ENCODE measurements at places on chromosomes 2 and 18.

DNA sequence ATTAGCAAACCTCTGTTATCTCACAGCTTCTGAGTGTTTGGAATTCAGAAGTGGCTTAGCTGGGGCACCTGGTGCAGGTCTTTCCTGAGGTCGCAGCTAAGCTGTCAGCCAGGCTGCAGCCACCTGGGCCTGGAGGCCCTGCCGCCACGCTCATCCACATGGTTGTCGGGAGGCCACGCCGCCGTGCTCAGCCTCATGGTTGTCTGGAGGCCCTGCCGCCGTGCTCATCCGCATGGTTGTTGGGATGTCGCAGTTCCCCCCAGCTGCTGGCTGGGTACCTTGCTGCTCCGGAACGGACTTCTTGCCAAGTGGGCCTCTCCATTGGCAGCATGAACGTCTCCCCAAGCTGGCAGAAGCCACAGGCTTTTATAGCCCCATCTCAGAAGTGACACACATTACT is 24.3 kb upstream of the MPPE1 start:
- no peak for DNase-seq

DNA sequence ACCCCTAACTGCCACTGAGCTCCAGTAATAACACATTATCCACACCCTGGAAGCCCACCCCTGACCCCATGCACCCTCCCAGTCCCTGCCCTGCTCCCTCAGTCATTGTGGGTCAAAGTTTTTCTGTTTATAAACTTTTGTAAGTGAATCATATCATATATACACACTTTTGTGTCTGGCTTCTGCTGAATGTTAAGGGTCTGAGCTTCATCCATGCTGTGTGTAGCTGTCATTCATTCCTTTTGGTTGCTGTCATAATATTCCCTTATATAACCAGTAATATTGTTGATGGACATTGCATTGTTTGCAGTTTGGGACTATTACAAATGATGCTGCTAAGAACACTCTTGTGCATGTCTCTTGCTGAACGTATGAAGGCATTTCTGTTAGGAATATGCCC is 14.5 kb downstream of the CNNM4 start:
- no peak for DNase-seq

DNA sequence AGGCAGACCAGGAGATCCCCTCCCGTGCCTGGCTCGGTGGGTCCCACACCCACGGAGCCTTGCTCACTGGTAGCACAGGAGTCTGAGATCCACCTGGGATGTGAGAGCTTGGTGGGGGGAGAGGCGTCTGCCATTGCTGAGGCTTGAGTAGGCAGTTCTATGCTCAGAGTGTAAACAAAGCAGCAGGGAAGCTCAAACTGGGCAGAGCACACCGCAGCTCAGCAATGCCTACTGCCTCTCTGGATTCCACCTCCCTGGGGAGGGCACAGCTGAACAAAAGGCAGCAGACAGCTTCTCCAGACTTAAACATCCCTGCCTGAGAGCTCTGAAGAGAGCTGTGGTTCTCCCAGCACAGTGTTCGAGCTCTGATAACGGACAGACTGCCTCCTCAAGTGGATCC is 85.1 kb downstream of the UGP2 start:
- DNase-seq, result no peak

- DNase-seq, result no peak
Measured at GRCh38 chr2:242035858-242036652, 166.5 kb downstream of the RTP5 start.

DNA sequence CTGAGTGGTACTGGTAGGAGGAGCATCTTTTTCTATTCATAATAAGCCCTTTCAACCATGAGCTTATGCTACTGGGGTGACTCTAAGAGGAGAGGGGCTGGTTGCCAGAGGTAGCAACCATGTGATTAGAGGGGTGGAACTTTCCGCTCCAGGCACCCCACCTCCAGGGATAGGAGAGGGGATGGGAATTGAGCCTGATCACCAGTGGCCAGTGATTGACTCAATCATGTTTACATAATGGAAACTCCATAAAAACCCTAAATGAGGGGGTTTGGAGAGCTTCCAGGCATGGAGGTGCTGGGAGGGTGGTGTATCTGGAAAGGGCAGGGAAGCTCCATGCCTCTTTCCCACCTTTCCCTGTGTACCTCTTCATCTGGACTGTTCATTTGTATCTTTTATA is 46.6 kb upstream of the RHOB start:
- no peak for DNase-seq

DNA sequence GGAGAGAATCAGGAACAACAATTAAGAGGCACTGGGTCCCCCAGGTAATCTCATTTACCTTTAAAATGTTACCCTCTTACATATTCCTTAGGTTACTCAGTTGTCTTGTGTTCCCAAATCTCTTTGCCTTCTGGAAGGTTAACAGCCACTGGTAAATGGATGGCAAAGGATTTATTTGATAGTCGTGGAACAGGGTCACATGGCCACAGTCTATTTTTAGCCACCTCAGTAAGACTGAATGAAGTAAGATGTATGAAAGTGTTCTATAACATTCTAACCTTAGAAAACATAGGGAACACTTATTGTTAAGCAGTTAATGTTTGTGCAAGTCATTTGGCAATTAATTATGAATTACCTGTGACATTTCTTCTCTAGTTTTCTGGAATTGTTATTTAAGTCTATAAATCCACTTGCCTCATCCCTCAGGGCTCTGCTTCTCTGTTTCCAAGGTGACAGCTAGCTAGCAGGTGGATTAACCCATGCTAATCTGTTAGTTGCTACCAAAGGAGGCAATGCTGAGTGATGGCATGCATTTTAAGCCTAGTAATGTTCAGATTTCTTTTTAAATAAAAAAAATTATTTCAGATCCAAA is 211.0 kb downstream of the PIK3C3 start:
- DNase-seq, result no peak

- no peak for DNase-seq
Measured at GRCh38 chr18:57943723-57944122, 100.3 kb upstream of the NEDD4L start.

GRCh38 chr2:196278491-196278911 is 107.1 kb upstream of the STK17B start:
- no peak for DNase-seq

DNA sequence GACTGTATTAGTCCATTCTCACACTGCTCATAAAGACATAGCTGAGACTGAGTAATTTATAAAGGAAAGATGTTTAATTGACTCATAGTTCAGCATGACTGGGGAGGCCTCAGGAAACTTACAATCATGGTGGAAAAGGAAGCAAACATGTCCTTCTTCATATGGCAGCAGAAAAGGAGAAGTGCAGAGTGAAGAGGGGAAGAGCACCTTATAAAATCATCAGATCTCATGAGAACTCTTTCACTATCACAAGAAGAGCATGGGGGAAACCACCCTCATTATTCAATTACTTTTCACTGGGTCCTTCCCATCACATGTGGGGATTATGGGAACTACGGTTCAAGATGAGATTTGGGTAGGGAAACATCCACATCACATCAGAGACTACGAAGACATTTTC is 43.0 kb upstream of the CAVIN2 start:
- no peak for DNase-seq

GRCh38 chr18:79571211-79572092 is 108.2 kb upstream of the CTDP1 start:
- DNase-seq, result no peak

- peak; percentile 82 for DNase-seq
Measured at GRCh38 chr18:56575819-56576663, 62.4 kb downstream of the TXNL1 start.

GRCh38 chr2:64283006-64283570 is 138.9 kb upstream of the PELI1 start:
- no peak for DNase-seq

DNA sequence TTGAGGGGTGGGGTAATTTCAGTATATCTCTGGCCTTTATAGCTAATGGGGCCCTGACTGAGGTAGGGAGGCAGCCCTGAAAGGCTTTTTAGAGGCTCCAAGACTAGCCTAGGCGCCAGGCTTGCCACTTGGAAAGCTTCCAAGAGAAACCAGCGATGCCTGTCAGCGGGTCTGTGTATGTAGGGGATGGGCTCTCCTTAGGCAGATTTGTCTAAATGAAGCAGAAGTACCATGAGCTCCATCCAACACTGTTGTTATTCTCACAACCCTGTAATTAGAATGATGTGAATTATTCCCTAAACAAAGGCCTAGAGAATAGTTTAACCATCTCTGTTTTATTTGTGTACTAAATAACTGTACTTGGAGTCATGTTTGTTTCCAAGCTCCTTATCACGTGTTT is 138.1 kb downstream of the B3GNT2 start:
- peak; percentile 9 for DNase-seq

GRCh38 chr2:239289545-239289944 is 111.3 kb downstream of the HDAC4 start:
- DNase-seq, result no peak

GRCh38 chr2:157124731-157125130 is 132.8 kb upstream of the GALNT5 start:
- no peak for DNase-seq

DNA sequence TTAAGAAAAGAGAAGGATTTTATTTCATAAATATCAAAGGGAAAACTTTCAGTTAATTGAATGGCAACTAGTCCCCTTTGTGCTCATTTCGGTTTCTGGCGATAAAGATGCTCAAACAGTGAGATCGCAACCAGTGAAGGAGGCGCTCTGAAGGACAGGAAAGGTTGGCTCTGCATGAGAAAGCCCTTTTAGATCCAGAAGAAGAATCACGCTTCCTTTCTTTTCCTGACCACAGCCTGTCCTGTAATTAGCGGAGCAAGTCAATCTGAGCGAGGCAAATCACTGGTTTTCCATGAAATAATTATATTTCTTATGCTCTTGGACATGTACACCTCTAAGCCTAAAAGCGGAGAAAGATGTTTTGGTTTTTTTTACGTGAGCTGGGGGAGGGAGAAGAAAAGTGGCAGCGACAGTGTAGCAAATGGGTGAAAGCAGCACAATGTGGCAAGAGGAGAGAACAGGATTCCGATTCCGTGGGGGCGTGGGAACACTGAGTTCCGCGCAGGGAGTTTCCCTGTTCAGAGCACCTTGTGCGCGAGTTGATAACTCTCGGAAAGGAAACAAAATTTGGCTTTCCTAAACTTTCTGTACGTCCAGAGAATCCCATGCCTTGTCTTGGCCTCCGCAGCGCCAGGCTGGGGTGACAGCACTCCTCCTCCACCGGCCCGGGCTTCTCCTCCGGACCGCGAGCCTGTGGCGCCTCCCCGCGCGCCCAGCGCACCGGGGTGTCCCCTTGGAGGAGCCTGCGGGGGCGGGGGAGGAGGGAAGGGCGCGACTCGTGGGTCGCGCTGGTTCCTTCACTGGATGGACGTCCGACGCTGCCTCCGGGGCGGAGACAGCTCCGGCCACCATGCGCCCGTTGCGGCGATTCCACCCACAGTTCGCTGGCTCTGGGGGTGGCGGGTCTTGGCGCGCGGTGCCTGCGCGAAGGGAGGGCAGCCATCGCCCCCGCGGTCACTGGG is 620 bp upstream of the SLC9A2 start:
- DNase-seq, result no peak

DNA sequence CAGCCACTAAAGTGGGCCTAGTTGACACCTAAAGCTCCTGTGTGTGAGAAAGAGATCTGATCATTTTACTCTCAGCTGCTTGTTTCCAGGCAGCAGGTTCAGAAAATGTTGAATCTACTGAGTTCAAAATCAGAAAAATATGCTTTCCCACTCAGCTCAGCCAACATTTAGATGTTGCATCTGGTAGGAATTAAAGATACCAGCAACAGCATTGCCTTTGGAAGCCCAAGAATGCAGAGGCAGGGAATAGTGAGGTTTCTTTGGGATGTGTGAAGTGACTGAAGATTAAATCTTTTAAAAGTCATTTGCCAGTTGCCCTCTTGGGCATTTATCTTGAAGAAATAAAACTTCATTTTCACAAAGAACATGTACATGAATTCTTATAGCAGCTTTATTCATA is 33.9 kb upstream of the DOCK10 start:
- no peak for DNase-seq

DNA sequence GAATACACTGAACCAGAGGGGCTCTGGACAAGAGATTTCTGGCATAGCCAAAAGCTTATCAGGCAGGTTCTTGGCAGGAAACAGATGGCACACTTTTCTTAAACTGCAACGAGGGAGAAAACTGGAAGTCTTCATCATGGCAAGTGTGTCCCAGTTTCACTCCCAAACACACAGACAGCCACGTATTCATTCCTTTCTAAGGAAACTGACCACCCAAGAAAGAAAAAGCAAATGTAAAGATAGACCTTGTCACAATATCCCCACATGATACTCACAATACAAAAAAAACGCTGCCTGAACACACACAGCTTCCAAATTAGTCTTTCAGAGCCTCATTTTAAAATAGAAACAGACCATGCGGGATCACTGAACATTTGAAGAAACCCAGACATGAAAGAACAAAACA is 40.6 kb upstream of the RTTN start:
- no peak for DNase-seq

DNA sequence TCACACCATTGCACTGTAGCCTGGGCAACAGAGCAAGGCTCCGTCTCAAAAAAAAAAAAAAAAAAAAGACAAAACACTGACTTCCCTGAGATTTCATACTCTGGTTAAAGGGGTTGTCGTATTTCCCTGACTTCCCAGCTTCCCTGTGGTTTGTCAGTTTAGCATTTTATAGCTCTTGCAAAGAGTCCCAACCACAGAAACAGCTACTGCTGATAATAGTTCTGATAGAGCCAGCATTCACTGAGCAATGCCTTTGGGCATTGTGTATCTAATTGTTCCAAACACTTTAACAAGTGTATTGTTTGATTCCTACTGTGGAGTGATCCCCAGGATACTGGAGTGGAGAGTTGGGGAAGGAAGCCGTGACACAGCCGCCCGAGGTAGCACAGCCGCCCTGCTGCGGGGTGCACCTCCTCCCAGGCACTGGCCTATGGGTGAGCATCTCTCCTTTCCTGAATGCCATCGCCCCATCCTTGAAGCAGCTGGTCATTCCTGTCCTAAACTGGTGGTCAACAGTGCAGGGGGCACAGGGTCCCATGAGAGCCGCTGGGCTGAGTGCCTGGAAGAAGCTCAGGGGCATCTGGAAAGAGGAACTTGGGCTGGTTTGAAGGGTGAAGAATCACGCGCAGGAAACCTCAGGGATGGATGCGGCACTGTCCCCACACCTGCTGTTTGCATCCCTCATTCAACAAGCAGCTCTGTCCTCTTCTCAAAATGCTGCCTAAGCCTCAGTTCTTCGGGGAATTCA is 81.0 kb upstream of the TMEM18 start:
- no peak for DNase-seq

- no peak for DNase-seq
Measured at GRCh38 chr2:136534811-136535210, 230.5 kb upstream of the THSD7B start.
